SW 1271 (cell line): ENCODE measurements at places on chromosomes 5 and 9.
A peak's percentile ranks its signal among the peaks of the same experiment; 100 is the strongest.

- DNase-seq, result no peak
These were observed 45.3 kb upstream of the ISOC1 start for GRCh38 chr5:129049126-129049799.

GRCh38 chr5:135448791-135449507, 1.8 kb upstream of the DCANP1 start:
- no peak for DNase-seq

GRCh38 chr5:66720780-66721179, 124.6 kb downstream of the MAST4 start:
- no peak for DNase-seq

GRCh38 chr9:9949368-9949767, 663.4 kb downstream of the PTPRD start:
- no peak for DNase-seq

- no peak for DNase-seq
These were observed 82.9 kb upstream of the VCAN start for GRCh38 chr5:83388608-83389007.

- DNase-seq, result peak; percentile 58
These were observed 225.2 kb downstream of the GAS1 start for GRCh38 chr9:86721843-86722705.

DNA sequence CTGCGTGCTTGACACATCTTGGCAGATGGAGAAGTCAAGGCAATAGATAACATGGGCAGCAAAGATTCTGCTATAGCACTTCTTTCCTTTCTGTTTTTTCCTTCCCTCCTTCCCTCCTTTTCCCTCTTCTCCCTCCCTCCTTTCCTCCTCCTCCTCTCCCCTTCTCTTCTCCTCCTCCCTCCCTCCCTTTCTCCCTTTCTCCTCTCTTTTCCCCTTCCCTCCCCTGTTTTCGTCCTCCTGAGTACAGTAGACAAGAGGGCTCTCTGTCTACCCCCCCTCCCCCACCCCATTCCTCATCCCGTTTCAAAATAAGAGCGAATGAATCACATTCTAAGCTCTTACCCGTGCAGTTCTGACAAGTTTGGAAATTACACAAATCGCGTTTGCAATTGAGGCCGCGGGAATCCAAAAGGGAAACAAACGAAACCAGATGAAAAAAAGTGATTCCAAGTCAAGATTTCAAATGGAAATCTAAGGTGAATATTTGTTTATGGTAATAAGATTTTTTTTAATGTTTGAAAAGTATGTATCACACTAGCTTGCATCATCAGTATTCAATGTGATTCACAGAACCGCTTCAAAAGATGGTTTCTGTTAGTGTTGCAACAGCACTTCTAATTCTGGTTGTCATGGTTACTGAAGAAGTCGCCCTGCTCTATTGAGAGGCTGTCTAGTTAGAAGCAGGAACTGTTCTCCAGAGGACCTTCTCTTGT, 1.3 kb downstream of the NIM1K start:
- no peak for DNase-seq

DNA sequence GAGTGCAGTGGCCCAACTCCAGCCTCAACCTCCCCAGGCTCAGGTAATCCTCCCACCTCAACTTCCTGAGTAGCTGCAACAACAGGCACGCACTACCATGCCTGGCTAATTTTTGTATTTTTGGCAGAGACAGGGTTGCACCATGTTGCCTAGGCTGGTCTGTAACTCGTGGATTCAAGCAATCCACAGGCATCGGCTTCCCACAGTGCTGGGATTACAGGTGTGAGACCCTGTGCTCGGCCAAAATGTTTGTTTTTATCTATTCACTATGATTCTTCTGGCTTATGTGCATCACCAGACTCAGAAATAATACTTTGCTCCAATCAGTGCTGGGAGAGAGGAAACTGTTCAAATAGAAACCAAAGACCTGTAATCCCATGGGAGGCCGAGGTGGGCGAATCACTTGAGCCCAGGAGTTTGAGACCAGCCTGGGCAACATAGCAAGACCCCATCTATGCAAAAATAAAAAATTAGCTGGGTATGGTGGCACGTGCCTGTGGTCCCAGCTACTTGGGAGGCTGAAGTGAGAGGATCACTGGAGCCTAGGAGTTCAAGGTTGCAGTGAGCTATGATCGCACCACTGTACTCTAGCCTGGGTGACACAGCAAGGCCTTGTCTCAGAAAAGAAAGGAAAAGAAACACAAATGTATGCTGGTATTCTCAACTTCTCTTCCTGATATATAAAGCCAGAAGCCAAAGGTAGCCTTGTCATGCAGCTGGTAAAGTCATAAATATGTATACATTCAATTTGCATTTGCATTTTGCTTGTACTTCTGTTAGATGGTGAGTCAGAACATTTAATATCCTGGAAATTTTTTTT, 4.5 kb downstream of the PIP5K1B start:
- no peak for DNase-seq

DNA sequence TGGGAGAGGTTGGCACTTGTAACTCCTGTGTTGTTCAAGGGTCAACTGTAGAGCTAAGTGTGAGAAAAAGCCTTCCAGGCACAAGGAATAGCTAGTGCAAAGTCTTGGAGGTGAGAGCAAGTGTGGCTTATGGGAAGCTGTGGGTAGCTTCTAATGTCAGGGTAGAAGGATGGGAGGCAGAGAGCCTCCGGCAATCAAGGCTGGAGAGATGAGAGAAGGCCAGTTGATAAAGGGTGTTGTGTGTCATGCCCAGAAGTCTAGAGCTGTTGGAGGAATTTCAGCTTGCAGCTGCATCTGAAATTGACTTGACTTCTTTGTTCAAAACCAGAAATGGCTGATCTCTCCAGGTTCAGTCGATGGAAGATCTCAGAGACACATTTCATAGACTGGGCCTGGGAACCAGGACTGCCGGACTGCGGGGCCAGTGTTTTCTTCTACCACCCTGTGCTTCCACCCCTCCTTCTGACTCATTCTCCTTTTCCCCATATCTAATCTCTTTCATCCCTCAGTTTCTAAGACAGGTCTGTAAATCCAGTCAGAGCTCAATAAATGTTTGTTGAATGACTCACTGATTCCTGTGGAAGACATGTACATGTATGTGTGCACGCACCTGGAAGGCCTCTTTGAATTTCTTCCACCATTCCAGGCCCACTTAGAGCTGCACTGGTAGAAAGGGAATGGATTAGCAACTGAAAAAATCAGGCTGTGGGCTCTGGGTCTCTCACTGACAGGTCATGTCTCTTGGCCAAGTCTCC, 67.8 kb upstream of the KLF4 start:
- DNase-seq, result no peak

- DNase-seq, result no peak
These were observed 76.6 kb upstream of the ASTN2 start for GRCh38 chr9:117491491-117491890.

GRCh38 chr5:68251386-68251785, 35.8 kb downstream of the PIK3R1 start:
- DNase-seq, result no peak

DNA sequence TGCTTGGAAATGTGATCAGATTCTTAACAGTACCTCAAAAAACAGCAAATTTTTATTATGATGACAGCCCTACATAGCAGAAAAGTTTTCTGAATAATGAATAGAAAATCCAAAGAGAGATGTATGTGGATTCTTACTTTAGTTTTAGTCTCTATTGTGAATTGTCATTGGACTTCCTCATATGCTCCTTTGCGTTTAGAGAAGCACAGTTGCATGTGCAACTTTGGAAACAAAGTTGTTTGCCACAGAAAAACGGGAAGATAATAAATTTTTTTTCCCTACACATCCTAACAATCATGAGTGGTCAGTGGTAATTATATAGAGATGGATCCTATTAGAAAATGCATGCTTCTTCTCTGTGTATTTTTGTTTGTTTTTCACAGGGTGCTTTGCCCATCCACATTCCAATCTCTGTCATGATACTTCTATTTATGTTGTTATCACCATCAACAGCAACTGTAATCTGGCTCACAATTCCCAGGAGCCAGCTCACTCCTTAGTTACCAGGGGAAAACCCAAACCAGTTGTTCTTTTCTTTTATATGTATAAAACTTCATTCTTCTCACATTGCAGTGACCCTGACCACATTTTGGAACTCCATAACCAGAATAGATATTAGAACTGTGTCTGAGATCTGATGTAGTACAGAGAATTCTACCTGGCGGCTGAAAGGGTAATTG, 118.7 kb downstream of the NDUFS4 start:
- no peak for DNase-seq

- no peak for DNase-seq
These were observed 56.8 kb downstream of the LIX1 start for GRCh38 chr5:97085459-97086181.

DNA sequence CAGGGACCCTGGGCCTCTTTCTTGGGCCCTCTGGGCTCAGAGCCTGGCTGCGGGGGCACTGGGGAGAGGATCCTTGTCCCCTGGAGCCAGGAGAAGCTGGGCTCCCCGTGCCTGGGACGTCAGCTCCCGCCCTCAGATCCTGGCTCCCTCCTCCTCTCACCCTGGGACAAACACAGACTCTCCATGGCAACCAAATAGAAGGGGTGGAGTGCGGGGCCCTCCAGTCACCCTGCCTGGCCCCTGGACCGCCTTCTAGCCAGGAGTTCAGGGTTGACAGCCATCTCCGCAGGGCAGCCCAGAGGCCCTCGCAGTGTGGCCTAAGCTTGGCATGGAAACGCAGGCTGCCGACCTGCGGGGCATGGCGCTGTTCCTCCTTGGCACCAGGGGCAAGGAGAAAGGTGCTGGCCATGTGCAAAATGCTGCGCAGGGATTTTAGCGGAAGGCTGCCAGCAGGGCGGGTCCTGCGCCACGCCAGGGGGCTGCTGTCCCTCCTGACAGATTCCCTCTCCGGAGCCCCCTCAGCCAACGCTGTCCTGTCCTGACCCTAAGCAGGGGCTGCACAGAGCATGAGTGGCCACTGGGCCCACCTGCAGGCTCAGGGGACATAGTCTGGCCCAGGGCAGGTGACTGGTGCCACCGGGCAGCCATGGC, 1.0 kb downstream of the ZDHHC11 start:
- no peak for DNase-seq

- no peak for DNase-seq
These were observed 8.4 kb downstream of the WDR41 start for GRCh38 chr5:77483682-77484081.

GRCh38 chr5:86644843-86645242, 27.1 kb downstream of the COX7C start:
- no peak for DNase-seq

DNA sequence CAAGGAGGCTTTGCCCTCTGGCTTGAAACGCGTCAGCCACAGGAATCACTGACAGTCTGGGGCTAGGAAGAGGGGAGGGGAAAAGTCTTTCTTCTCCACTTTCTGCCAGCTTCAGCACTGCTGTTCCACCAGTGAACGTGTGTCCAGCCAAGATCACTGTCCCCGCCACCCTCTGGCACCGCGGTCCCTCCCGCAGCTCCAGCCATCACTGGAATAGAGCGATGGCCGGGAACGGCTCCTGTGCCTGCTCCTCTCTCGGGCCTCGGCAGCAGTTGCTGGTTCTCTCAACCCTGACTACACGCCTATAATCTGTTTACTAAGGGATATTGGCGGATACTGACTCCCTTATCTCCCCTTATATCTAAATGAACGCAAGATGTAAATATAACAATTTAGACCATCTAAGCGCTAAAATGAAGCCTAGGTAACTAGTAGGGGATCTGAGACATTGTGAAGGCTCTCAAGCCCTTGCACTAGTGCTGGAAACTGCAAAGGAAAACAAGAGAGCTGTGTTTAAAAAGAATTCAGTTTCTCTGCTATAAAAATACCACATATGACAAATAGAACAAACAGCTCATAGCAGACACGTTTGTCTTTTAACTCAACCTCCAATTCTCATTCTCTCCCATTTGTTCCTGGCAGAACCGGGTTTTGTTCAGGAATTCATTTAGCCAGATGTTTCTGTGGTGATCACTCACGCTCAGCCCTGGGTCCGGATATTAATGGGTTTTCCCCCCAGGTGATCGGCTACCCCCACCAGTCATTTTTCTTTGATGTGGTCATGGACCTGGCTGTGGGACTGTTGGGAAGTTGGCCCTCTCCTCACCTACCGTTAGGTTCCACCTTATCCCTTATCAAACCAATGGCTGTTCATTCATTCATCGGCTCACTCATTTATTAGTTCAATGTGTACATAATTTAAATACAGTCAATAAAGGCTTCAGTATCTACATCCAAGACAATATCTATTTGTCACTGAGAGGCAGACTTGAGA, 149.8 kb downstream of the MED10 start:
- no peak for DNase-seq

- DNase-seq, result no peak
These were observed 22.9 kb downstream of the GFPT2 start for GRCh38 chr5:180330270-180330648.

GRCh38 chr5:43685252-43685950, 82.4 kb downstream of the NNT start:
- no peak for DNase-seq

GRCh38 chr5:62762503-62762902, 183.9 kb downstream of the LRRC70 start:
- DNase-seq, result no peak

GRCh38 chr5:14395411-14395810, 186.2 kb upstream of the OTULINL start:
- DNase-seq, result no peak

DNA sequence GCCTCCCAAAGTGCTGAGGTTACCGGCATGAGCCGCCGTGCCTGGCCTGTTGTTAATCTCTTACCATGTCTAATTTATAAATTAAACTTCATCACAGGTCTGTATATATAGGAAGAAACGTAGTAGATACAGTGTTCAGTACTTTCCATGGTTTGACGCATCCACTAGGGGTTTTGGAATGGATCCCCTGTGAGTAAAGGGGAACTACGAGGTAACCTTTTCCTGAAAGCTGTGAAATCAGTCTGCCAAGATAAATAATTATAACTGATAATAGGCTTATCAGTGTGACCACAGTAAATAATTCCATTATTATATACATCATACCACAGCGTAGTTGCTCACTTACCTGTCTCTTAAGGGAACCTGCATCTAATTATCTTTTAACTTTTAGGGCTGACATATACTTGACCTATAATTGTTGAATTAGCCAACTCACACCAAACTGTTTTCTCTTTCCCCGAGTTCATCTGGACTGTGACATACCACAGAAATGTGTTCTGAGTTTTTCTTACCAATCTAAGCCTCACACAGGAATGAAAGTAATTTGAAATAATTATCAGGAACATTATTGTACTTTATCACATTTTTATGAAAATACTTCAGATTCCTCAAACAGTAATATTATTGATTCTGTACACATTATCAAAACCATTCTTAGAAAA, 42.9 kb downstream of the DAPK1 start:
- no peak for DNase-seq

GRCh38 chr9:88313364-88314220, 74.7 kb upstream of the SPIN1 start:
- no peak for DNase-seq

DNA sequence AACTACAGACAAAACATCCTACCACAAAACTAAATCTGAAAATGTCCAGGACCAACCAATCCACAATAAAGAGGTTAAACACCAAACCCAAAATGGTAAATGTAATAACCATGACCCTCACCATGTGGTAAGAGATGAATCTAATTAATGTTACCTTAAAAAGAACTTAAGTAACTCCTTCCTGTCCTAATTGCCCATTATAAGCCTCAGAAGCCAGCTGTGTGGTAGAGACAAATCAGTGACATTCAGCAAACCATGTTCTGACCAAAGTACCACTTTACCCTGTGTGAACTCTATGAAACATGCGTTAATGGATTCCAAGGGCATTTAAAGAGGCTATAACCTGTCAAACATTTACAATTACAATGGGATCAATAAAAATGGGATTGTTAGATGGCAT, 25.0 kb downstream of the LPAR1 start:
- no peak for DNase-seq

- no peak for DNase-seq
These were observed 247.5 kb downstream of the TMEM161B start for GRCh38 chr5:88021141-88021540.

- no peak for DNase-seq
These were observed 60.6 kb upstream of the FCN1 start for GRCh38 chr9:134978272-134978671.

GRCh38 chr5:19608444-19609002, 379.5 kb downstream of the CDH18 start:
- no peak for DNase-seq
